Cerebellar nuclear complex (tissue), 1 donor: ENCODE measurements at places on chromosomes 12 and 14.

- DNase-seq: peak; percentile 76
These were observed 156.8 kb upstream of the TMEM260 start for GRCh38 chr14:56422703-56423213.

GRCh38 chr12:70366581-70367257 lies 629 bp downstream of the KCNMB4 start:
- no peak for DNase-seq

DNA sequence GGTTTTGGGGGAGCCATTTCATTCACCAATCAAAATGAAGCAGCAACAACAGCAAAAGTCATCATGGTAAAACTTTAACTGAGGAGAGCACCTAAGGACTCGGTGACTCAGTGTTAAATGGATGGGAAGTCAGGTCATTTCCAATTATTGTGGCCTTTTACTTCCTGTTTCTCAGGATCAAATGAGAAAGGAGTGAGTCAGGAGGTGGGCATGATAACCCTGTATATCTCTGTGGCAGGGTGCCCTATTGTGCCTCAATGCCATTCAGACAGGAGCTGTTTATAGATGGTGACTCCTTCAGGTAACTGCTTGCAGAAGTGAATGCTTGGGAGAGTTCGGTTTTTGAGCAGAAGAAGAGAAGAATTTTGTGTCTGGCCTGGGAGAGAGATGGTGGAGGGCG lies 135.5 kb upstream of the CPM start:
- no peak for DNase-seq

DNA sequence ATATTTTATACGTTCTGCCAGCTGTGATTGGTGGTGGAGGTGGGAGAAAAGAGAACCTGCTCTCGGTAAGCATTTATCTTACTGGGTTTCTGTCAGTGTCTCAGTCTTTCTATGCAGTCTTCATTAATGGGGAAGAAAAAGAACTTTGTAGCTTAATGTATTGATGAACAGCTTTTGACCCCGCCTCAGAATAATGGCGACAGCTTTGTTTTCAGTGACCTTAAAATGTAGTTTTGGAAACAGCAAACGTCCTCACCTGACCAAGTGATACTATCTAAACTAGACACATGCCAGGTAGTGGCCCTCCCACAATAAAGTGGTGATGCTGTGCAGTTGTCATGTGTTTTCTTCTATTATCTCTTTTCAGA lies 1.4 kb downstream of the DACT1 start:
- DNase-seq: no peak

DNA sequence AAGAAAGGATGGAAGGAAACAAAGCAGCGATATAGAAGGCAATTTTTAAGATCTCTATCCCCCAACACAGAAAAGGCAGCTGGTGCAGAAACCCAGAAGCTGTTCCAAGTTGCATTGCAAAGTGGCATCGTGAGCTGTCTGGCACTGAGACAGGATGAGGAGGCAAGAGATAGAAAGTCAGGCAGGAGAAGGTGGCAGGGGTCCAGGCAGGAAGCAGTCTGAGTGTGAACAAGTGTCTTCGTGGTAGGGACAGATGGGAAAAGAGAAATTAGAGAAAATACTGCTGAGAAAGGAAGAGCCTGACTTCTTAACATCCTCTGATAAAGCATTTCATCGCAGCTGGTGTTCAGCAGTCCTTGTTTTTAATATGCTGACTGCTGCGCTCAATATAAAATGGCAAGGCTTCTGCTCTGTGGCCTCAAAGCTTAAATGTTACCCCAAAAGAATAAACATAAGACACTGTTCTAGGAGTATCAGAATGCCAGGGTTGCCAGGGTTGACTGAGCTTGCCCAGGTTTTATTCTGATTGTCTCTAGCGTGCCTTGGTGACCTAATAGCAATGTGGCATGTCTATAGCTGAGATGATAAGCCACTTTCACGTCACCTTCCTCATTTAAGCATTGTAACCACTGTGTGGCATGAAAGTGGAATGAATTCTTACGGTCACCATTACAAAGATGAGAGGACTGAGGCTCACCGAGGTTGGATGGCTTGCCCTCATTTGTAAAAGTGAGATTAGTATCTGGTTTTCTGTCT lies 397.6 kb downstream of the NUAK1 start:
- peak; percentile 65 for DNase-seq

GRCh38 chr12:91065396-91065795 lies 7.6 kb upstream of the KERA start:
- DNase-seq: no peak

- DNase-seq: no peak
These were observed 233.3 kb downstream of the CCDC59 start for GRCh38 chr12:82124711-82125380.

GRCh38 chr14:76134231-76134630 lies 17.5 kb upstream of the GPATCH2L start:
- no peak for DNase-seq

- no peak for DNase-seq
These were observed 693.8 kb upstream of the TBX3 start for GRCh38 chr12:115377779-115378178.
